Osteoblast (primary cell): ENCODE measurements at places on chromosomes 3 and 15. TPM values are rescaled to one million over a fixed set of nuclear protein-coding genes. Genes with fewer than 3 reads are reported as not detected.

DNA sequence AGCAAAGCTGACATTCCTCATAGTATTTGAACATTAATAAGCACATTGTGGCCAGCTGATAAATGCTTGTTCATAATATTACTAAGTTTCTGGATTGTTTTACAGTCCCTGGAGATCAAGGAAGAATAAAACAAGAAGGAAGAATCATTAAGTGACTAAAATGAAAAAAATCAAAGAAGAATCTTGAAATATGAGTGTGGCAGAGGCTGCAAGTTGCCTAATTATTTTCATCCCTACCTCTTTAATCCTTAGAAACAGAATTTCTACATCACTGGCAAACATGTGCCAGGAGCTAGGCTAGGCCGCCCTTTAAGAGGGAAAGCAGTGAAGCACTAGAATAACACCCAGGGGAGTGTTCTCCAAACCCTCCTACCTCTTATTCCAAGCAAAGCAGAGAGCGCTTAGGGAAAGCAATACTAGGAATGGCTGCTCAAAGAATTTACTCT, 98.9 kb downstream of the MAGI1 start:
- peak; percentile 86 for DNase-seq

- DNase-seq = no peak
Measured at GRCh38 chr3:117626577-117626976, 917.0 kb downstream of the TUSC7 start.

DNA sequence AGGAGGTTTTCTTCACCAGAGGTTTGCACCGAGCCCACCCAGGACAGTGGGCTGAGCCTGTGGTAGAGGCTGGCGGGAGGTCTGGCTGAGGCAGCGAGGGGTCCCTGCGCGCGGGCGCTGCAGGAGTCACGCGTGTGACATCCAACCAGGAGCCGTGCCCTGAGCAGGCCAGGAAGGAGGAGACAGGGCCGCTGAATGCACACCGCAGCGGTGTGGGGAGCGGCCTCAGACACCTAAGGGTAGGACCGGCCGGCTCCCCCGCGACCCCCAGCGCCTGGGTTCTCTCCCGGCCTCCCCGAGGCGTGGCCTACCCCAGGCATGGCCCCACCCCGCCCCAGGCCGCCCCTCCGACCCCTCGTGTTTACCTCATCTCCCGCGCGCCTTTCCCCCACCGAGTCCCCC, 412 bp downstream of the SLC41A3 start:
- DNase-seq = peak; percentile 89

DNA sequence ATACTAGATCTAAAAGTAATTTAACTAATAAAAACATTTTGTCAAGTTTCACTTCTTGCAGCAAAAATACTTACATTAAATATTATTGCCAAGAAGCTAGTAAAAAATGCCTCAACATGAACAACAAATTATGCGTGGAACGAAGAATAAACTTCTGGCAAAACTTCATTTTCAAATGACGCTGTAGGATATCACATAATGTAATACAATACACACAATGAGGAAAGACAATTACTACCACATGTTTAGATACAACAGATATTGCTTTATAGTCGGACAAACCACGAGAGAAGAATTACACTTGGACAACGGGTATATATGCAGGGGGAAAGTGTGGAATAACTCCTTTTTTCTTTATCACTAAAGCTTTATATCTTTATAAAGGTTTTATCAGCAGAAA, 21.6 kb downstream of the P3H2 start:
- no peak for DNase-seq

- no peak for DNase-seq
Measured at GRCh38 chr15:89847101-89847500, 32.4 kb upstream of the ANPEP start.

DNA sequence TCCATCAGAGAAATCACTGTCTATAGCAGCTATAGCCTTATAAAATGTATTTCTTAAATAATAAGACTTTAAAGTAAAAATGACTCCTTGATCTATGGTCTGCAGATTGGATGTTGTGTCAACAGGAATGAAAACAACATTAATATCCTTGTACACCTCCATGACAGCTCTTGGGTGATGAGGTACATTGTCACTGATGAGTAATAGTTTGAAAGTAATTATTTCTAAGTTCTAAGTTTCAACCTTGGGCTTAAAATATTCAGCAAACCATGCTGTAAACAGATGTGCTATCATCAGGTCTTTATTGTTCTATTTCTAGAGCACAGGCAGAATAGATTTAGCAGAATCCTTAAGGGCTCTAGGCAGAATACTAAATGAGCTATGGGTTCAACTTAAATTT, 568.2 kb upstream of the BCHE start:
- no peak for DNase-seq

GRCh38 chr3:167843886-167844285, 108.4 kb downstream of the SERPINI1 start:
- DNase-seq = no peak

GRCh38 chr3:134535186-134535970, 49.5 kb downstream of the CEP63 start:
- no peak for DNase-seq

DNA sequence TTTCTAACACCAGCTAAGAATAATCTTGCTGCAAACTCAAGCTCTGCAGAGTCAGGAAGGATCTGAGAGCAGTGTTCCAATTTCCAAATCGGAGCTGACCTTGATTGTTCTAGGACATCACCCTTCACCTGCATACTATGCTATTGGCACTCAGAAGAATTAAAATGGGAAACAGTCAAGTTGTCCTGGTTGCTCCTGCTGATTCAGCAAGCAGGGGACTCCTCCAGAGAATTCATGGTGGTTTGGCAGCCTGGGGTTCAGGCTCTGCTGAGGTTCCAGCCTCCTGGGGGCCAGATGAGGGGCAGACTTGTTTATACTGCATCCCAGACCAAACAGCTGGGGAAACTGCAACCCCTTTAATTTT, 213.7 kb upstream of the ADAMTS9 start:
- DNase-seq = peak; percentile 18

DNA sequence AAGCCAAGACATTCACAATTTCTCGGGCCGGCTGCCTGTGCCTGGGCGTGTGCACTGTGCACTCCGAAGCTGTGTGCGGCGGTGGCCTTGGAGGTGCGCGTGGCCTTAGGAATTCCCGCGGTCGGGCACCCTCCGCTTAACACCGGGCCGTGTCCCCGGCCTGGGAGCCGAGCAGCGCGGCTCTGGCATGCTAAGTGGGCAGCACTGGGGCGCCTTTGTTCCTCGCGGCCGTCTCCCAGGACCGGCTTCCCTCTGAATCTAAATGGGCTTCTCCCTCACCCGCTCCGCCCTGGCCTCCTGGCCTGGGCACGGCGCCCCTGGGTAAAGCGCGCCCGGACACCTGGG, 498 bp upstream of the ARNT2 start:
- peak; percentile 73 for DNase-seq

DNA sequence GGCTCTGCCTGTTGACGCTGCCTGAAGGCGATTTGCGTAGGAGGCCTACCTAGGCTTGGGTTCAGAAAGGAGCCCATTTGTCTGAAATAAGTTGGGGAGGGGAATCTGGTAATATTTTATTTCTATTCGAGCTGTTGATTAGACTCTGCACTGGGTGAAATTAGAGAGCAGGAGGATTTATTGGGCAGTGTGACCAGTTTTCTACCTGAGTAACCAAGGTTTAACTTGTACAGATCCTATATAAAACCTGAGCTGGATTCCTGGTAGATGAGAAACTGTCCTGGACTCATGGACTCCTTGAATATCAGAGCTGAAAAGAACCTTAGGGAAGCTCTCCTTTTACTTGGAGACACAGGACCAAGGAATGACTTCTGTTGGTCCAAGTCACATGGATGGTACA, 19.6 kb upstream of the GPR156 start:
- DNase-seq = no peak

DNA sequence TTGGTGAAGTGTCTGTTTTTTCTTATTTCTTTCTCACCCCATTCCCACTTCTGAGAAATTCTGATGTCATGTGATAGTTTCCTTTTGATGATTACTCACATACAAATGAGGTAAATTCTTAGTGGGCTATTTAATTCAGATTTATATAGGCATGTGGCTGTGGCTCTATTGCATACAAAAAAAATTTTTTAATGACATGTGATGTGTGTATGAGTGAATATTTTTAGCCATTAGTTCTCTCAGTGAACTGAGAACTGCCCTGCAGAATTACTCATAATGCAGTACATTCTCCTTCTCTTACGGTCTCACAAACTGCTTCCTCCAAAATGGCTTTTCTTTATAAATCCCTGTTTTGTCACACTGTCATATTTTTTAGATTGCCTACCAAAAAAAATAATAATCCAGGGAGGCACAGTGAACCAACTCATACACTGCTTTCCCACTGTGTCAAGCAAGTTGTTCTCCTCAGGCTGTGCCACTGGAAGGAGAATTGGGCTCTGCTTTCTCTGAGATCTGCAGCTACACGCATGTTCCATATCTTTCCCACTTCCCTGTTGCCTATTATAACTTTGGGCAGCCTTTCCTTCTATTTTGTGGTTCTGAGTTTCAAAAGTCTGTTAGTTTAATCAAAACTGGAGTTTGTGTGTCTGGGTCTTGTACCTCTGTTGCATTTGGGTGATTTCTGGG, 415.7 kb upstream of the THBS1 start:
- no peak for DNase-seq

- no peak for DNase-seq
Measured at GRCh38 chr3:25349095-25349494, 79.0 kb upstream of the RARB start.

DNA sequence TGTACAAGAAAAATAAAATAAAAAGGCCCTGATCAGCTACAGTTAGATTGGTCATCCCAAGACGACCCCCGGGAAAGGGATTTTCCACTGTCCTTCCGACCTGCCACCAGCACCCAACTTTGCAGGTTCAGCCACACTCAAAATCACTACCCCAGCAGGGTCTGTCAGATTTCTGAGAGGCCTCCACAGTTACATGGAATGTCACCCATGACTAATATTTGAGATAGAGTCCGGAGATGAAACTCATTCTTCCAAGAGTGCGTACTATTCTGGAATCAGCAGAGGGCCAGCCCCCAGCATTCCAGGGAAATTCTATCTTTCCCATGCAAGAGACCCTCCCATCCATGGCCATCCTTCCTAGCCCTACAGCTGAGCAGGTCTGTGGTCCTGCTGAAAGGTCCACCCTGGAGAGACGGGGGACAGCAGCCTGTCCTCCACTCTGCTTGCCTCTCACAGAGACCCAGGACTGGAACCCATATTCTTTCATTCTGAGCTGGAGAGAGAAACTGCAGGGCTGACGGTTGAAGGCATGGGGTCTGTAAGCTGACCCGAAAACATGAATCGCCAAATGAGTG, 5.8 kb downstream of the LIPC start:
- DNase-seq = peak; percentile 84

DNA sequence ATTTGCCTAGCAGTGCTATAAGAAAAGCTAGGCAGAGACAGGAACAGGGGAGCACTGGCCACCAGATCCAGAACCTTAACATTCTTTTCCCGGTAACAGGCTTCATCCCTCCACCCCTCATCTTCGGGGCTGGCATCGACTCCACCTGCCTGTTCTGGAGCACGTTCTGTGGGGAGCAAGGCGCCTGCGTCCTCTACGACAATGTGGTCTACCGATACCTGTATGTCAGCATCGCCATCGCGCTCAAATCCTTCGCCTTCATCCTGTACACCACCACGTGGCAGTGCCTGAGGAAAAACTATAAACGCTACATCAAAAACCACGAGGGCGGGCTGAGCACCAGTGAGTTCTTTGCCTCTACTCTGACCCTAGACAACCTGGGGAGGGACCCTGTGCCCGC, 231.0 kb upstream of the ST8SIA2 start:
- no peak for DNase-seq

GRCh38 chr15:69753867-69754266, 301.2 kb downstream of the RPLP1 start:
- no peak for DNase-seq

DNA sequence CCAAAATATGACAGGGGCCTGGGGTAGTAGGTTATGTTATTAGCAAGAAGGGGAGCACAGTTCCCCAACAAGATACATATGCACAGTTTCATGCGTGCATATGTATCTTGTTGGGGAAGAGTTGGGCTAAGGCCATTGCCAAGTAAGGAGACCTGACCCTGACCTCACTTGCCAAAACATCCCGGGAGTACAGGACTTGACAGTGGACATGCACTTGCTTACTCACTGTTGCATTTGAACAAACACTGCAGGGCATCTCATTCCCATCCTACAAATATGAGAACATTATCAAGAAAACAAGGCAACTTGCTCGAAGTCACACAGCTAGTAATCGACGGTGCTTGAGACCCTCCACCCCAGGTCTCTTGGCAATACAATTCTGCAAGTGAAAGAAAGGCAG, 4.8 kb upstream of the CAMP start:
- DNase-seq = peak; percentile 75

GRCh38 chr15:27260523-27260922, 289.5 kb downstream of the GABRG3 start:
- no peak for DNase-seq

DNA sequence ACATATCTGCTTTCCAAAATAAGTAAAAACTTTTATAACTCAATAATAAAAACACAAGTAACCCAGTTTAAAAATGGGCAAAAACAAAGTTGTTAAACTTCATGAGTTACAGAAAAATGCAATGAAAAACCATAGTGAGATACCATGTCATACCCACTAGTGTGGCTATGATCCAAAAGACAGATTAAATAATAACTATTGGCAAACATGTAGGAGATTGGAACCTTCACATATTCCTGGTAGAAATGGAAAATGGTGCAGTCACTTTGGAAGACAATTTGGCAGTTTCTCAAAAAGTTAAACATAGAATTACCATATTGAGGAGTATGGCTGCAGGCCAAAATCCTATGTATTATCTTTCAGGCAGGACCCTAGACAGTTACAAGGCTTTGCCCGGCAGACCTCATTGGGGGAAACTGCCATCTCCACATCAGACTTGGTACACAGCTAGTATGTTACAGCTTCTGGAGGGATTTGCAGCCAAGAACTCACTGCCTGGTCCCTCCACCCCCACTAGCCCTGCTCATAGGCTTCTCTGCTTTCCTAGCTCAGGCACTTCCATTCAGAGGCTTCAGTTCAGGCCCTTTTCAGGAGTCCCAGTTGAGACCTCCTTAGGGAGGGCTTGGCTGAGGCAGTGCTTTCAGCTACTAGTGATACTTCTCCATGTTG, 147.8 kb downstream of the NEK10 start:
- DNase-seq = no peak

The SGO1 gene
- total RNA-seq = 0.36 and 0.88 TPM in 2 replicates

The GRK7 gene
- total RNA-seq = not detected in 2 replicates

The MPI gene
- 33.9 and 54.3 TPM in 2 replicates for total RNA-seq

The MOBP gene
- not detected in 2 replicates for total RNA-seq

The CFAP92 gene
- total RNA-seq = not detected in 2 replicates

The GOLGA6D gene
- not detected in 2 replicates for total RNA-seq

The FEZF2 gene
- total RNA-seq = not detected in 2 replicates

The USP50 gene
- 1.1 and 1.8 TPM in 2 replicates for total RNA-seq

The HTR3E gene
- total RNA-seq = not detected in 2 replicates

The SLC22A13 gene
- total RNA-seq = 0.29 and 0.36 TPM in 2 replicates

The RPL32 gene
- total RNA-seq = 524 and 1,095 TPM in 2 replicates

The MCTP2 gene
- total RNA-seq = 16.3 and 18.6 TPM in 2 replicates

The PLCH1 gene
- total RNA-seq = under 0.01 and 0.36 TPM in 2 replicates

The SYNM gene
- 4.0 and 4.4 TPM in 2 replicates for total RNA-seq

The AHSG gene
- total RNA-seq = not detected in 2 replicates

The CCR3 gene
- total RNA-seq = not detected in 2 replicates

The CAMP gene
- total RNA-seq = not detected in 2 replicates

The NR1I2 gene
- total RNA-seq = 0.36 TPM in 1 of 2 replicates, not detected in the other

The BDH1 gene
- total RNA-seq = 5.6 and 5.8 TPM in 2 replicates

The USF3 gene
- 10.5 and 11.2 TPM in 2 replicates for total RNA-seq
